Stimulated activated CD8-positive, alpha-beta memory T cell treated with anti-CD3 and anti-CD28 coated beads, Interleukin-15, amount 100 ng/mL, for 24 hours (primary cell): ENCODE measurements at places on chromosomes 5 and 9.

- no peak for DNase-seq
Observed at GRCh38 chr9:125829743-125830142, 82.6 kb downstream of the PBX3 start.

DNA sequence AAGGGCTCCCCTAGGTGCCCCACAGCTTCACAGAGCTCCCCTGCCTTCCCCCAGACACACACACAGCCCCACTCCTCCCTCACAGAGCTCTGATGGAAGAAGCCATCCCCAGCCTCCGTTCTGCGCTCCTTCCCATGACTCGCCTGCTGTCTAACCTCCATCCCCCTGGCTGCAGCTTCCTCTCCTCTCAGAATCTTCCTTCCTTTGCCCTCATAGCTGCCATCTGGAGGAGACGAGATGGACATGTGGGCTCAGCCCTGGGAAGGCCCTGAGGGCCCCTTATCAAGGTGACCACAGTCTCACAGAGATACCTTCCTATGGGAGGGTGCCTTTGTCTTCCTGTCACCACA lies 94.3 kb downstream of the PCDH1 start:
- DNase-seq = no peak

DNA sequence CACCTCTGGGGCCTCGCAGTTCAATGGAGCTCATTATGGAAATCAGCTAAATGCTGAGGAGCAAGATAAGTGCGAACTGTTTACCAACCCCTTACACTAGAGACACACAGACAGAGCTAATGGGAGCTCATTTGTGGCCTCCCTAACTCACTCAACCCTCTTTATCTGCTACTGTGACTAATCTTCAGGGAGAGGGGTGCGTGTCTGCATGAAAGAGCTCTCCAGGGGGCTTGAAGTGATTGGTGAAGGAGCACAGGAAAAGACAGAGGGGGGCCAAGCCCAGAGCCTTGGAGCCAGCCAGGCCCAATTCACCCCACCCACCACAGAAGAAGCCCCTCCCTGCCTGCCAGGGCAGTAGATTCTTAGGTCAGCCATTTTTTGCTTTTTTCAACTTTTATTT lies 466.8 kb upstream of the BRINP1 start:
- DNase-seq = no peak

- DNase-seq = no peak
Observed at GRCh38 chr5:85545129-85545528, 1072.6 kb upstream of the COX7C start.
